Heart left ventricle (tissue), 16 donors: ENCODE measurements at places on chromosomes 13 and 19.

DNA sequence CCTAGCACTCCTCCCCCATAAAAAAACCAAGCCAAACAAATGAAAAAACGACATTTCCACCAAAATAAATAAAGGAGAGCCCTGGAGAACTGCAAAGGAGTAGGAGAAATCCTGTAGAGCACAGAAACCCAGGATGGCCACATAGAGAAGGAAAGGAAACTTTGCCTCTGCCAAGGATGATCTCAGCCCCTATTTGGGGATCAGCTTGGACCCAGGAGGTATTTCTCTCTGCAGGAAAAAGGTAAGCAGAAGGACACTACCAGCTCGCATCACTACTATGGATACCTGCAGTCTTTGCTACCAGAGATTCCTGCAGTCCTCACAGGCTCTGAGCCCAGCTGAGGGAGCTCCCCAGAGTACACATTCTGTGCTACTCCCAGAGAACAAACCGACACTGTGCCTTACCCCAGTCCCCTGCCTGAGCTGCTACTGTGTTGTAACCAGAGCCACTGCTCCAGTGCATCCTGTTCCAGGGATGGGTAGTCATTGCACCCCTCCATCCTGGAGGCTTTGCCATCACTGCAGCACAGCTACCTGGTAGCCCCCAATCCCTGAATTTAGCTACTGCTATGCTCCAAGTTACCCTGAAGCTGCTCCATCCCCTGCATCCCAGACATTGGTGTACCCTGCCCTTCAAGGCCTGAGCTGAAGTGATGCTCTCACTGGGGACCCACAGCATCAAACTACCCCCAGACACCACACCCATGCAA lies 41.7 kb downstream of the VWA8 start:
- DNase-seq: no peak

DNA sequence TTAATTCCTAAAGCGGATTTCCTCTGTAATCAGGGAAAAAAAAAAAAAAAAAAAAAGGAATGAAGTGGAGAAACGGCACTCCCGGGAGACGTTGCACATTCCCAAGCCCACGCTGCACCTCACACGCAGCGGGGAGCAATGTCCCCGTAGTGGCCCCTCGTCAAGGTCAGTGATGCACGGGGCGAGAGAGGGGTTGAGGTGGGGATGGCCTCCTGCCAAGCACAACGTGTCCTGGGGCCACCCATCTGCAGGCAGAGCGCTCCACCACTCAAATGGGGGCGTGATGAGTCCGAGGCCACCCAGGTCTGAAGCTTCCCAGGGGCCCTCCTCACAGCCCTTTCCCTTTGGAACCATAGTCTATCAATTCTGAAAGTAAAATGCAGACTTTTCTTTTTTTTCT lies 15.1 kb downstream of the PLK5 start:
- no peak for DNase-seq

- DNase-seq: no peak
Measured at GRCh38 chr19:531753-532560, at the start of gene CDC34. Gene CDC34, plus strand, starts transcription at chr19:531760. Its CDS starts 172 bp downstream, at chr19:531932.

GRCh38 chr19:11203194-11204075 lies 6.1 kb upstream of the KANK2 start:
- DNase-seq: peak; percentile 85

- no peak for DNase-seq
Measured at GRCh38 chr19:50497022-50497405, 14.0 kb downstream of the JOSD2 start.

DNA sequence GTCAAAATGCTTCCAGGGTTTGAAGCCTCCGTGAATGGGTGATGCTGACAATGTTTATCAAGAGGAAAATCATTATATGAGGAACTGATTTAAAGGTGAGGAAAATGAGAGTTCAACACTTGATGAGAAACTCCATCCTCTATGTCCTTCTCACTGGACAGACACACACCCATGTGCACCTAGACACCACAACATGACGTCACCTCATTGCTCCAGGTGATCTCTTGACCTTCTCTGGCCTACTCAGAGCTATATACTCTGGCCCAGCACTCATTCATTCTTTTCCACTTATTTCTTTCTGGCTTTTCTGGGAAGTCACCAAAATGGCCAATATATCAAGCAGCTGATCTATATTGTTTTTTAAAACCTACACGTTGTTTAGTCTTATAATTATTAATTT lies 778.7 kb upstream of the PCDH20 start:
- no peak for DNase-seq

GRCh38 chr13:33763021-33763420 lies 54.9 kb upstream of the RFC3 start:
- no peak for DNase-seq
